ENCODE measurements at places on chromosomes 12 and 14. TPM values are rescaled to one million over a fixed set of nuclear protein-coding genes. Genes with fewer than 3 reads are reported as not detected.

- H3K4me3 ChIP-seq, result no peak overlapping the region
- no peak overlapping the region for H3K27ac ChIP-seq
- H3K4me1 ChIP-seq, result no peaks in the 10 kb centered on the region
- no peaks in the 10 kb centered on the region for H3K36me3 ChIP-seq
- peak; percentile 56 for DNase-seq
Observed at GRCh38 chr12:13941258-13942249, 39.8 kb downstream of the GRIN2B start.

- H3K36me3 ChIP-seq, result no peaks in the 10 kb centered on the region
- peaks cover 7% of the 10 kb centered on the region for H3K4me1 ChIP-seq
- H3K4me3 ChIP-seq, result no peak overlapping the region
- H3K27me3 ChIP-seq, result peaks cover 37% of the 10 kb centered on the region
- no peak overlapping the region for H3K27ac ChIP-seq
- no peak for DNase-seq
Observed at GRCh38 chr12:52086366-52086765, 6.9 kb downstream of the SMIM41 start.

GRCh38 chr12:58386136-58386535, 444.8 kb downstream of the ATP23 start:
- no peak overlapping the region for H3K27ac ChIP-seq
- no peaks in the 10 kb centered on the region for H3K36me3 ChIP-seq
- peaks cover 19% of the 10 kb centered on the region for H3K27me3 ChIP-seq
- no peak for DNase-seq
- H3K4me3 ChIP-seq, result no peak overlapping the region
- no peaks in the 10 kb centered on the region for H3K4me1 ChIP-seq

- H3K27ac ChIP-seq, result no peak overlapping the region
- no peak for DNase-seq
- no peaks in the 10 kb centered on the region for H3K36me3 ChIP-seq
- peaks cover 11% of the 10 kb centered on the region for H3K4me1 ChIP-seq
- no peak overlapping the region for H3K4me3 ChIP-seq
Observed at GRCh38 chr14:68762953-68763764, 29.7 kb downstream of the ZFP36L1 start.

- peaks cover 2% of the 10 kb centered on the region for H3K4me1 ChIP-seq
- DNase-seq, result peak; percentile 85
- peaks cover 25% of the 10 kb centered on the region for H3K27me3 ChIP-seq
- no peak overlapping the region for H3K27ac ChIP-seq
Observed at GRCh38 chr12:56078931-56079722, 838 bp upstream of the ERBB3 start.

NUAK1 gene
- total RNA-seq, result 0.02 TPM

DNA sequence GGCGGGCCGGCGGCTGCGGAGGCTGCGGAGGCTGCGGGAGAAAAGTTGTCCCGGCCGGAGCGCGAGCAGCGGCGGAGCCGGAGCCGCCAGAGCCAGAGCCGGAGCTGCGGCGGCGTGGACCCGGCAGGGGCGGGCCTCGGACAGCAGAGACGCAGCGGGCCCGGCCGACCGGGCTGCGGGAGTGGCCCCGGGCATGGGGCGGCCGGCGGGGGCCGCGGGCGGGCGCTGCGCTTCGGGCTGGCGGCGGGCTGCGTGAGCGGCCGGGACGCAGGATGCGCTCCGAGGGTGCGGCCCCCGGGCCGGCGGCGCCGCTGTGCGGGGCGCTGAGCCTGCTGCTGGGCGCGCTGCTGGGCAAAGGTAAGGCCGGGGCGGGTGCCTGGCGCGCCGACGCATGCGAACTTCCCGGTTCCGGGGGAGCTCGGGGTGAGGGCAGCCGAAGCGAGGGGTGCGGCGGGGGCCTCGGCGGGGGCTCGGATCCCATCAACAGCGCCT, at the start of gene TMEM132C:
TMEM132C (plus strand) TSS at position 40 of the 492 bp plus-strand sequence; CDS start at position 273, 233 bp downstream.
- H3K27ac ChIP-seq, result no peak within 1 kb of the TSS
- no peaks in the 10 kb centered on the region for H3K4me1 ChIP-seq
- no peak for DNase-seq
- H3K4me3 ChIP-seq, result no peak within 1 kb of the TSS

DNA sequence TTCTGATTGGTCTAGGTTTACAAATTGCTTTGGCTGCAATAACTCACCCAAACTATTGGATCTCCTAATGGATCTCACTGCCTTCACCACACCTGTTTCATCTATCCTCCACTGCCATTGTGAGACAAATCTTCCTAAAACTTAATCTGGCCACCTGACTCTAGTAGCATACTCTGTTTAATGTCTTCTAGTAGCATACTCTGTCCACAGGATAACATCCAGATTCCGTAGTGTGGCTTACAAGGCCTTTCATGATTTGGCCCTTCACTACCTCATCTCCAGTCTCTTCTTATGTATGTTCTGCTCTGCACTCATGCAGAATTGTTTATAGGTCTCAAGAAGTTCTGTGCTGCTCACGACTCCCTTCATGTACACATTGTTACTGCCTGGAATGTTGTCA, 10.0 kb downstream of the HSD17B6 start:
- no peak for DNase-seq
- H3K27me3 ChIP-seq, result no peaks in the 10 kb centered on the region
- H3K4me3 ChIP-seq, result no peak overlapping the region

DNA sequence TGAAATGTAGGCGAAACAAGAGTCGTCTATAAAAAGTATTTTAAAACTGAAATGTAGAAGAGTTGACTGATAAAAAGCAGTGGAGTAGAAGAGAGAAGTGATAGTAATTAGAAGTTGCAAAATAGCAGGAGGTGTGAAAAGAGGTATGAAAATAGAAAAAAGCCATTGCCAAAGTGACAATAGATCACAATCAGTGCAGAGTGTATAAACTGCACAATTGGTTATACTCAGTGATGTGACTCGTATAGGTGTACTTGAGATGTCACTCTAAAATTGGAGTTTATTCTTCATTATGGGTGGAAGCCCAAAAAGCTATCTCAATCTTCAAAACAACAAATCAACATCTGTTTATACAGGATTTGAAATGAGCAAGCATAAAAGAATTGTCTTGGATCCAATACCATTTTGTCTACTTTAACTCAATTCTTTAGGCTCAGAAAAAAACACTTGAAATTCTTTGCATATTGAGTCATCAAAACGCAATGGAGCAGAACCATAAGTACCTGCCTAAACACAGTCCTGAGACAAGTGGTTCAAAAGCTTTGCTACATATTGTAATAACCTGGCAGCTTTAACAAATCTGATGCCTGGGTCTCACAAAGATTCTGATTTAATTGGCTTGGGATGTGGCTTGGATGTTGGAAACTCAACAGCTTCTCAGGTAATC, 8.8 kb downstream of the IKBIP start:
- no peak overlapping the region for H3K4me3 ChIP-seq
- no peaks in the 10 kb centered on the region for H3K27me3 ChIP-seq
- DNase-seq, result no peak
- peaks cover 15% of the 10 kb centered on the region for H3K4me1 ChIP-seq
- H3K36me3 ChIP-seq, result peaks cover 30% of the 10 kb centered on the region

KRT83 gene
- total RNA-seq, result not detected

RNFT2 gene
- total RNA-seq, result 10.1 TPM

DNA sequence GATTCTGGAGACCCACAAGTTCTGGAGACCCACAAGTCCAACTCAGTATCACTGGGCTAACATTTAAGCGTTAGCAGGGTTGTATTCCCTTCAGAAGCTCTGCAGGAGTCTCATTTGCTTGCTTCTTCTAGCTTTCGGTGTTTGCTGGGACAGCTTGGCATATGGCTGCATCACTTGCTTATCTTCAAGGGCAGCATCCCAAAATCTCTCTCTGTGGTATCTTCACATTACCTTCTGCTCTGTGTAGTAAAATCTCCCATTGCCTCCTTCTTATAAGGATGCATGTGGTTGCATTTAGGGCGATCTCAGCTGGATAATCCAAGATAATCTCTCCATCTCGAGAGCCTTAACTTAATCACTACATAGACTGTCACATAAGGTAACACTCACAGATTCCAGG, 7.3 kb upstream of the CNTN1 start:
- no peaks in the 10 kb centered on the region for H3K4me1 ChIP-seq
- no peak overlapping the region for H3K27ac ChIP-seq
- no peak for DNase-seq
- no peaks in the 10 kb centered on the region for H3K36me3 ChIP-seq
- H3K4me3 ChIP-seq, result no peak overlapping the region

SLC41A2 gene
- 11.5 TPM for total RNA-seq

OTUB2 gene
- 1.3 TPM for total RNA-seq

PPFIA2 gene
- total RNA-seq, result not detected

DNA sequence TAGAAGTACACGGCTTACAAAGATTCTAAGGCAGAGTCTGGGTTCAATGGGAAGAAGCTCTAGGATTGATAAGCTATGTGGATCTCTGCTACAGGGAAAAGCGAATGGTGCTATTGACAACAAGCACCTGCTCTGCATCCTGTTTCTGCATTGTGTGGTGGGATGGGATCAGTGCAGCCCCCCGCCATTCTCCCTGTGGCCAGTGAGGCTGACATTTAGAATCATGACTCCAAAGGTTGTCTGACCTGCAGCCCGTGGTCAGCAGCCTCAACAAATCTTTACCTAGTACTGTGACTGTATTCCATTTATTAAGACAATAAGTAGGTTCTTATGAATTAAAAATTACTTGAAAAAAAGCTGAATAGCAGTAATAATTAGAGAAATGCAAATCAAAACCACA, 1477.0 kb upstream of the TMEM132C start:
- no peak overlapping the region for H3K4me3 ChIP-seq
- no peak overlapping the region for H3K27ac ChIP-seq
- H3K36me3 ChIP-seq, result no peaks in the 10 kb centered on the region
- no peaks in the 10 kb centered on the region for H3K27me3 ChIP-seq
- no peaks in the 10 kb centered on the region for H3K4me1 ChIP-seq

PLEKHG3 gene
- 3.0 TPM for total RNA-seq

DNA sequence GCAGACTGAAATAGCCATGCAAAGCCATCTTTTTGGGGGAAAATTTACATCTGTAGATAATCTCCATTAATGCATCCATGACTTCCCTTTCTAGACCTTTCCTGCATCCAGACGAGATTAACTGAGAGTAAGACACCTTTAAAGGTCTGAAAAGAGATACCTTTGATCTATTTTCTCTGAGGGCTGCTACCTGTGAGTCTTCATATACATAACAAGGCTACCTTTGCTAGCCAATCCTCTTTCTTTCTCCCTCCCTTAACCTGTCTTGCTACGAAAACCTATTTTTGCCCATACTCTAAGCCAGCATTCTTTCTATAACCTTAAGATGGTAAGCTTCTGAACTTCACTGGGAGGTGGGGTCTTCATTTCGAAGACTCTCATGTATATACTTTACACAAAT, 908.5 kb upstream of the FBXO33 start:
- no peaks in the 10 kb centered on the region for H3K36me3 ChIP-seq
- H3K4me3 ChIP-seq, result no peak overlapping the region
- H3K27ac ChIP-seq, result no peak overlapping the region

GRIN2B gene
- total RNA-seq, result not detected

TPH2 gene
- not detected for total RNA-seq

DNA sequence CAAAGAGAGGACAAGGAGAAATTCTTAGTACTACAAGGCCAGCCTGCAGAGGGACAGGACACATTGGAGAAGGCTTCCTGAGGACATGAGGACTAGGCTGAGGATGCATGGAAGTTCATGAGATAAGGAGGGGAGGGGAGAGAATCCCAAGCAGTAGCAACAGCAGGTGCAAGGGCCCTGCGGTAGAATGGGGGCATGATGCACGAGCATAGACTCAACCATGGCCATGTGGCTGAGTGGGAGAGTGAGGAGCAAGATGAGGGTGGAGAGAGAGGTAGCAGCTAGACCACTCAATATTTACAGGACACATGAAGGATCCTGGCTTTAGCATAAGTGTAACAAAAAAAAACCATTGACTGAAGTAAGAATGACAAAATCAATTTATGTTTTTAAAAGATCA, 128.1 kb downstream of the PPM1H start:
- H3K4me3 ChIP-seq, result no peak overlapping the region
- H3K27me3 ChIP-seq, result peaks cover 11% of the 10 kb centered on the region
- no peak overlapping the region for H3K27ac ChIP-seq
- DNase-seq, result no peak

DNA sequence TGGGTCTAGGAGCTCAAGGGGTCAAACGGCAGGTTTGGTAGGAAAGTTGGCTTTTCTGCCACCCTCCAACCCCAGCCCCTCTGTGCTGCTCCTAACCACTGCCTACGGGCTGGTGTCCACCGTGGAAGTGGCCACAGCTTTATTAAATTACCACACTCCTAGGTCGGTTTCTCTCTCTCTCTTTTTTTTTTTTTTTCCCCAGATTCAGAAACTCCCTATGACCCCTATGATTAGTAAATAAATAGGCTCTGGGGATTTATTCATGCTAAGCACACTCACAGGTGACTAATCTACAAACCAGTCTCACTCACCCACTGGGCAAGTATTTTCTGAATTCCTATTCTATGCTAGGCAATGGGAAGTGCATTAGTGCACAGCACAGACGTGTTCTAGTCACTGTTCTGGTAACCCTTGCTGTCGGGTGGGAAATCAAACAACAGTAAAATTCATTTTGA, 8.7 kb upstream of the DDX47 start:
- H3K36me3 ChIP-seq, result peaks cover 4% of the 10 kb centered on the region
- H3K27me3 ChIP-seq, result no peaks in the 10 kb centered on the region

- H3K27me3 ChIP-seq, result peaks cover 4% of the 10 kb centered on the region
- no peaks in the 10 kb centered on the region for H3K4me1 ChIP-seq
Observed at GRCh38 chr14:60304509-60304908, 55.5 kb downstream of the PPM1A start.

- H3K4me1 ChIP-seq, result peaks cover 10% of the 10 kb centered on the region
- H3K36me3 ChIP-seq, result peaks cover 7% of the 10 kb centered on the region
- no peak for DNase-seq
- H3K27ac ChIP-seq, result peak overlapping the region; percentile 51
Observed at GRCh38 chr14:94773655-94774343, 3.9 kb upstream of the GSC start.

GRCh38 chr14:81132468-81132867, 88.3 kb downstream of the GTF2A1 start:
- no peak overlapping the region for H3K4me3 ChIP-seq
- no peak overlapping the region for H3K27ac ChIP-seq
- no peak for DNase-seq
- H3K27me3 ChIP-seq, result peaks cover 3% of the 10 kb centered on the region
- H3K36me3 ChIP-seq, result no peaks in the 10 kb centered on the region
- H3K4me1 ChIP-seq, result no peaks in the 10 kb centered on the region

DNA sequence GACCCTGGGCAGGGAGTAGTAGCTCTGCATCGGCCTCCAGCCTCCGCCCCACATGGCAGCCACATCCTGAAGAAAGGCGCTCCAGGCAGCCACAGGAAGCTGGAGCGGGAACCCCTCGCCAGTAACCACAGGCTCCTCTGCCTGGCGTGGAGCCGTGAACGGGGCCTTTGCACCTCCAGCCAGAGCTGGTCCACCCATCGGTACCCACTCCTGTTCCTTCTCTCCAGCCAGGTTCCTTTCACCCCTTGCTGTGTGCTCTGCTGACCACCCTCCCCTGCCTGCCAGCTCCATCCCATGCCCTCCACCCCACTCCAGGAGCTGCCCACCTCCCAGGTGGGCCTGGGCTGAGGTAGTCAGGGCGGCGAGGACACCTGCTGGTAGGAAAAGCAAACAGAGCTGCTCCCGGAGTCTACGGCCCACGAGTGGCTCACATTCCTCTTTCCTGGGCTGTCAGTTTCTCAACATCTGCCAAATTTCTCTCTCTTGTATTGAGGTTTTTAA, 2.7 kb downstream of the TGFB3 start:
- peaks cover 10% of the 10 kb centered on the region for H3K27me3 ChIP-seq
- H3K4me1 ChIP-seq, result peaks cover 30% of the 10 kb centered on the region
- H3K4me3 ChIP-seq, result no peak overlapping the region
- H3K36me3 ChIP-seq, result no peaks in the 10 kb centered on the region

- H3K4me1 ChIP-seq, result peaks cover 2% of the 10 kb centered on the region
- H3K36me3 ChIP-seq, result no peaks in the 10 kb centered on the region
- no peak overlapping the region for H3K27ac ChIP-seq
- no peak overlapping the region for H3K4me3 ChIP-seq
- peaks cover 2% of the 10 kb centered on the region for H3K27me3 ChIP-seq
- DNase-seq, result no peak
Observed at GRCh38 chr14:23441076-23441475, 5.6 kb upstream of the MYH7 start.

Measured in activated CD4-positive, alpha-beta T cell treated with anti-CD3 and anti-CD28 coated beads, Interleukin-2, amount 10 ng/mL, durations not matched to agents 24 days and 14 days (primary cell).